Activated CD4-positive, alpha-beta T cell treated with anti-CD3 and anti-CD28 coated beads for 4 hours (primary cell): ENCODE measurements at places on chromosomes 11 and 22.

GRCh38 chr11:77127920-77128691, at the start of gene MYO7A:
Gene MYO7A (plus strand): TSS chr11:77128246. CDS start chr11:77130635, 2,389 bp downstream.
- DNase-seq: no peak

DNA sequence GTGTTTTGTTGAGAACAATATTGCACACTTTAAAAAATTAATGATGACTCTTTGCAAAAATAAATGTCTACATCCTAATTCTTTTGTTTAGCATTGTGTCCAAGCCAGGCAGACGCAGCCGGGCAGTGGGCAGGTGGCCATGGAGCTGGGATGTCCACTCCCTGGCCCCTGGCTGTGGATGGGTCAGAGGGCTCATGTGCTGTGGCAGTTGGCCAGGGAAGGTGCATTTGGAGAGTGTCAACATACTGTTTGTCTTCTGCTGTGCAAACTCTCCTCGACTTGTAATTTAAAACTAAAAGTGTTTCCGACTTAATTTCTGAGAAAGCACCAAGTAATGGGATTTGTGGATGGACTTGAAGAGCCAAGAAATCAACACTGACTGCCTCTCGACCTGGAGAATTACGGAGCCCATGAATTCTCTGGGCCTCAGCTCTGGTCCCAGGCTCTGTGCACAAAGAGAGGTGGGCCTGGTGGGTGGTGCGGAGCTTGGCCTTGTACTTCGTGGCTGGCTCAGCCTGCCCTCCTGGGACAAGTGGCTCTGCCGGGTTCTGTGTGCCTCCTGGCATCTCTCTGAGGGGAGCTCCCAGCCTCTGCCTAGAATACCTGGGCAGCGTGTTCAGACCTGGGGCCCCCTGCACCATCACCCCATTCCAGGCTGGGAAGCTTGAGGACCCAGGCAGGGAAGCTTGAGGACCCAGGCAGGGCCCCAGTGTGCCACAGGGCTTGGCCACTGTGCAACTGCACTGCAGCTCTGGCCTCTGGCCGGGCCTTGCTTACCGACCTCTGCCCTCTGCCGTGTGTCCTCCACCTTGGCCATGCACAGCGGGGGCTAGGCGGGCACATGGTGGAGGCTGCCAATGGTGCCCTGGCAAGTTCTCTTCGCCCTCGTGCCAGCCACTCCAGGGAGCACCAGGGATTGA, 46.4 kb downstream of the RTN4R start:
- DNase-seq: no peak

GRCh38 chr22:37182101-37182948, 5.7 kb downstream of the C1QTNF6 start:
- no peak for DNase-seq

DNA sequence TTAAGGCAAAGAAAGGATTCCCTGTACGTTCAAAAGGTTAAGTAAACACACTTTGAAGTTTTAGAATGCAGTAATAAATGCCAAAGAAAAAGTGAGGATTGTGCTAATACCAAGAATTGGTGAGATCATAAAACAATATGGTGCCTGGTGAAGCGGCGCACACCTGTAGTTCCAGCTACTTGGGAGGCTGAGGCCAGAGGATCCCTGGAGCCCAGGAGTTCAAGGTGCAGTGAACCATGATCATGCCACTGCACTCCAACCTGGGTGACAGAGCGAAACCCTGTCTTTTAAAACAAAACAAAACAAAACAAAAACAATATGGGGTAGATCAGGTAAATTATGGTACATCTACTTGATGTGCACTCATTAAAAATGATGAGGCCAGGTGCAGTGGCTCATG, 73.4 kb upstream of the APOA1 start:
- DNase-seq: no peak

DNA sequence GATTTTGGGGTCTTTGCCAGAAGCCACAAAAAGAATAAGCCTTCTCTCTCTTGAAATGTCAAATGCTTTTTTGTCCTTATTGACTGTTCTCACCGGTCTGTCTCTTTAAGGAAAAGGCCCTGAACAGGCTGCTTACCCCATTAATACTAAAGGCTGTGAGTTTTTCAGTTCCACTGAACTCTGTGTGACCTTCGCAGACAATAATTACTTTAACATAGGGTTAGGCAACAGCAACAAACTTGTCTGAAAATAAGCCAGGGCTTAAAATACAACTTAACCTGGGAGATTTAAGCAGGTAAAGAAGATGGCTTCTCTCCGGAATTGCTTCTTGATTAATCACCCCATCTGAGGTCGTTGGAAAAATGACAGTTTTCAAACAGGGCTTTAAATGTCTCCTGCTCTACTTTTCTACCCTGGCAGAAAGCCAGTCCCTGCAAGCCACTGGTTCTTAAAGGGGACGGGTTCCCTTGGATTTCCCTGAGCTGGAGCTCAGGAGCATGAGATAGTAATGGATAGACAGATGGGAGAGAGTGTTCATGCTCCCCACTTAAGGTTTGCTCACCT, 69.4 kb downstream of the ARL14EP start:
- DNase-seq: no peak

DNA sequence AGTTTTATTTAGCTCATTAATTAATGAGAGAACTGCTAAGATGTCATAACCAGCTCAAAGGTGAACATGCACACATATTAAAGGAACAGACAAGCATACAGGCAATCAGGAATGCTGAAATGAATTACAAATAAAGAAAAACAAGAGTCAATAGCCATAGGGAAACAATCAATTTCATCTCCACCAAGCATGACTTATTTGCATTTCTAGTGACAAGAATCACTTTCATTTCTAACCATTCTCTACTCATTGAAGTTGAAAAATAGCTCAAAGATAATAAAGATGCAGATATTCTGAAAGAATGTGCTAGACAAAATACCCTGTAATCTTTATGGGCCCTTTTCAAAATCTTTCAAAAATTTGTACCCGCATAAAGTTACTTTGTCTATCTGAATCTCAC, 23.2 kb downstream of the ISX start:
- DNase-seq: no peak

- peak; percentile 36 for DNase-seq
Observed at GRCh38 chr11:2092956-2093412, 46.2 kb downstream of the IGF2 start.

GRCh38 chr22:19291218-19291579, 320 bp downstream of the CLTCL1 start:
- DNase-seq: peak; percentile 17

DNA sequence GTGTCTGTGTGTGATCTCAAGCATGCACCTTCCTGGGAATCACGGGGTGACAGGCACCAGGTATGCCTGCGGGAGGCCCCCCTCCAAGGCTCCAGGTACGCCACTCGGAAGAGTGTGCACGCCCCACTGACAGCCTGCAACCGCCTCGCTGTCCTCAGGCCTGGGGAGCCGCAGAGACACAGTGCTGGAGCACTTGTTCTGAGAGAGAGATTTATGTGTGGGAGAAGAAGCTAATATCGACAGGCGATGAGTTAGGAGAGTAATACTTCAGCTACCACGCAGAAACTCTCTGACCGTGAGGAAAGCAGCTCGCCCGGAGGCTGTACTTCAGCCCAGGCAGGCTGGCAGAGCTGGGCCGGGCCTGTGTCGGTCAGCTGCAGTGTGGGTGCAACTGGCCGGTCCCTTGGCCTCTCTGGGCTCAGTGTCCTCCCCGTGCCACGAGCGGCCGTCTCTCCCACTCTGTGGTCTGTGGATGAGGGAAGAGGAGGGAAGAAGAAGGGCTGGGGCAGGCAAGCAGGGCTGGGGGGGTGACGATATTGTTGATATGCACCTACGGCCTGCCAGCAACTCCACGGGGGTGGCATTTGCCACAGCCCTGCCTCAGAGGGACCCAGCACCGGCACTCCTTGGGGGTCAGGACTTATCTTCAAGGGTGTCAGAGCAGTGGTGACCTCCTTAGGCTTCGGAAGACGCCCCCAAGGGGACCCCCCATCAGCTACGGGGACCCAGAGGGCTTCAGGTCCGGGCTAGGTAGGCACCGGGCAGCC, 7.3 kb downstream of the B3GAT1 start:
- DNase-seq: no peak

GRCh38 chr11:119618208-119618909, 110.6 kb downstream of the NECTIN1 start:
- no peak for DNase-seq

GRCh38 chr11:41519696-41520095, 60.2 kb upstream of the LRRC4C start:
- DNase-seq: no peak

GRCh38 chr11:125454047-125454446, 42.0 kb downstream of the FEZ1 start:
- no peak for DNase-seq

DNA sequence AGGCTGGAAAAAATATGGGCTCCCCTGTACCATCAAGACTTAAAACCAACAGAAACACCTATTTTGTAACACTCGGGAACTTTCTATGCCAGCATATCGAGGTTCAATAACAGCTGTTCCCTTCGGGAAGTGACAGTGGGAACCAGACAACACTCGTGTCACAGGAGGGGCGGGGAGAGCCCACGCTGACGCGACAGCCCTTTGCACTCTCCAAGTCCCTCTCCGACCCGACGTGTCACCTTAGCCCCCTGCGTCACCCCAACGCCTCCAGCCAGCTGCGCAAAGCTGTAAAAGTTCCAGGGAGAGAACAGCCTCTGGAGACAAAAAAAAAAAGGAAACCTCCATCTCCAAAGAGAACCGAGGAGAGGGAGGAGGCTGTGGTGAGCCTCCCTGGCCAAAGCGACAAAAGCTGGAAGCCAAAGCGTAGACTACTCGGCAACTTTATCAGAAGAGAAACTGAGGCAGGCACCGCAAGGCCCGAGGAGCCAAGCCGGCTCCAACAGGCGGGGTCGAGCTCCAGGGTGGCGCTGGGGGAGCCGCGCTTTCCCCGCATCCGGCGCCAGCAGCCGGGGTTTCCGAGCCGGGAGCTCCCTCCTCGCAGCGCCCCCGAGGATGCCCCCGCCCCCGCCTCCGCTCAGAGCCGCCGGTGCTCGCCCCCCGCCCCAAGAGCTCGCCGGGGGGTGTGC, 751 bp downstream of the ARFGAP3 start:
- peak; percentile 60 for DNase-seq

DNA sequence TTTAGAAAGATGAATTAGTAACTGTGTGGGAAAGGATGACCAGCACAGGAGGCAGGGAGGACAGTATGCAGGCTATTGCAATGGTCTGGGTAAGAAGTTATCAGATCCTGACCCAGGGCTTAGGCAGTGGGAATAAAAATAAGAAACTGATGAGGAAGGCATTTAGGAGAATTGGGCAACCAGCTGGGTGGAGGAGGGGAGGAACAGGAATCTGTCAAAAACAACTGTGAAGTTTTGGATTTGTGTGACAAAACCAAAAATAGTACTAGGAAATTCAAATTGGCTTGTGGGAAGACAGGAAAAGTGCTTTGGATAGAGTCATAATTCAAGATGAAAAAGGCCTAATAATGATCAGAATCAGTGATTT, 27.9 kb downstream of the MMP13 start:
- no peak for DNase-seq

DNA sequence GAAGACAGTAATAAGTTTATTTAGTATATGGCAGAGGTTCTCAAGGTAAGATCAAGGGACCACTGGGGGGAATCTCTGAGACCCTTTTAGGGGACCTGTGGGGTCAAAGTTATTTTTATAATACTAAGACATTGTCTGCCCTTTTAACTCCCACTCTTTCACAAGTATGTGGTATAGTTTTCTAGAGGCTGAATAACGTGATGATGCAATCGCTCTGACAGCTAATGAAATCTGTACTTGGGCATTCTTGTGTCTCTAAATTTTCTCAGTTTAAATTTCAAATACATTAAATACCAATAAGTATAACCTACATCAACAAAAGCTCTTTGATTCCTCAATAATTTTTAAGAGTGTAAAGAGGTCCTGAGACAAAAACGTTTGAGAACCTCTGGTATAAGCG, 147.9 kb downstream of the ATG16L2 start:
- no peak for DNase-seq

- DNase-seq: no peak
Observed at GRCh38 chr22:39942439-39943230, 17.6 kb upstream of the TMA7B start.

GRCh38 chr22:30720263-30720837, 25.7 kb downstream of the OSBP2 start:
- no peak for DNase-seq

DNA sequence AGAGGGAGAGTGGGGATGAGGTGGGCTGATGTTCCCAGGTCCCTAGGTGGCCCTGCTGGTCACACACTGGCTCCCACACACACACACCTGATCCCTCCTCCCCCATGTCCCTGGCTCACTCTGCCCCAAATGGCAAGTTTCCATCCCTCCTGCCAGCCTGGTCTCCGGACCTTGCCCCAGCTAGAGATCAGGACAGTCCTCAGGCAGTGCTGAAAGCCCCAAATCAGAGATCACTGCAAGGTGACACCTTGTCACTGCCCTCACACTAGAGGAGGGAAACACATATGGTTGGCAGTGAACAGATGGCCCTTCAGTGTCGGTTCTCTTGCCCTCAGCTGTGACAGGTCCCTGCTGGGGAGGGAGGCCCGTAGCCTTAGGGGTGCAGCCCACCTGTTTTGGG, 7.6 kb downstream of the TMPRSS5 start:
- DNase-seq: no peak

DNA sequence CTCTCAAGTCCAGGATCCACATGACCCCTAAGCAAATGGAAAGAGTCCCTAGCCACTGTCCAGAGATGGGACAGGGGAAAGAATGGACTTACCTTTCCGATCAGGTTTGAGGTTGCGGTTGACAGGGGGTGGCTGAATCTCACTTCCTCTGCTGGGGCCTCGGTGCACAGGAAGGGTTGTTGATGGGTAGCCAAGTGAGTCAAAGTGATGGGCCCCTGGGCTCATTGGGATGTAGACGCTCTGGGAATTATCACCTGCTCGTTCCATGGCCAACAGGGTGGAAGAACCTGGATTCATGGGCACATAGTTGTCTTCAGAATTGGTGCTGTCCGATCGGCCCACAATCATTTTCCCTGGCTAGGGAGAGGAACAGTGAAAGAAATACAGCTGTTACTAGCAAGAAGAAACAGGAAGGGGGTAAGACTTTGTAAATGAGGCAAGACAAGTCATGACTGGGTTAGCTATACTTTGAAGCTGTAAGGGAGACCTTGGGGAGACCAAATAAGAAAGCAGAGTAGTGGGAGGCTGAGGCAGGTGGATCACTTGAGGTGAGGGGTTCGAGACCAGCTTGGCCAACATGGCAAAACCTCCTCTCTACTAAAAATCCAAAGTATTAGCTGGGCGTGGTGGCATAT, 34.7 kb downstream of the USP35 start:
- DNase-seq: no peak

DNA sequence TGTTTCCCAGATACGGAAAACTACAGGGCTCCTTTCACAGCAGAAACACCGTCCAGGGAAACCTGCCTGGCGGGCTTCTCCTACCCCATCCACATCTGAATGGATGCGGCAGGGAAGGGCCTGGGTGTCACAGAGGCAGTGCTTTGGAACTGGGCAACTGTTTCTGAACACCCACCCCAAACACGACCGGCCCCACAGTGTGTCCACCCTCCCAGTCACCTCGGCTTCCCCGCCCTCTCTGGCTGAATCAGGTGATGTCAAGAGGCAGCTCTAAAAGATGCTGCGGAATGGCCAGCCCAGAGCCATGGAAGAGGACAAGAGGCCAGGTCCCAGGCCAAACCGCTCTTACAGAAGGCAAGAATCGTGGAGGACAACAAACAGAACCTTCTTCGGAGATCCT, 22.0 kb downstream of the IFT27 start:
- DNase-seq: no peak

- no peak for DNase-seq
Observed at GRCh38 chr11:119706887-119707286, 22.1 kb downstream of the NECTIN1 start.

- no peak for DNase-seq
Observed at GRCh38 chr11:12446863-12447262, 69.5 kb downstream of the PARVA start.
